ENCODE measurements at places on chromosomes 4 and X.

DNA sequence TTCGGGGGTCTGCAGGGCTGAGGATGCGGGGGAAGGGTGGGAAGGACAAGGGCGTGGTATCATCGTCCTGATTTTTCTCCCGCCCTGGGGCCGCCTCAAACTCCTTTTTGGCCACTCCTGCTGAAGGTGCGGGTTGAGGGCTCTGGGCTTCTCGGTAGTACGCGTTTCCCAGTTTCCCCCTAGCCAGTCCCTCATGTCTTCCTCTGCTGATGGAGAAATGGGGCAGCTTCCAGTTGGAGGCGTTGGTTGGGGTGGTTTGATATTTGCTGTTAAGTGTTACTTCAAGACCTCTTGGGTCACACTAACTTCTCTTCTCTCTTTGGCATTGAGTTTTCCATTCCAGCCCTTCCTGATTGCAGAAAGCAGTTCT is 482 bp downstream of the GSTCD start:
- DNase-seq, result peak; percentile 10

- peak; percentile 52 for DNase-seq
Observed at GRCh38 chrX:102934624-102935023, 2.4 kb upstream of the RAB40AL start.

GRCh38 chr4:112944006-112944405 is 105.4 kb upstream of the ANK2 start:
- DNase-seq, result no peak

GRCh38 chr4:106670976-106671375 is 302.4 kb upstream of the GIMD1 start:
- DNase-seq, result no peak

DNA sequence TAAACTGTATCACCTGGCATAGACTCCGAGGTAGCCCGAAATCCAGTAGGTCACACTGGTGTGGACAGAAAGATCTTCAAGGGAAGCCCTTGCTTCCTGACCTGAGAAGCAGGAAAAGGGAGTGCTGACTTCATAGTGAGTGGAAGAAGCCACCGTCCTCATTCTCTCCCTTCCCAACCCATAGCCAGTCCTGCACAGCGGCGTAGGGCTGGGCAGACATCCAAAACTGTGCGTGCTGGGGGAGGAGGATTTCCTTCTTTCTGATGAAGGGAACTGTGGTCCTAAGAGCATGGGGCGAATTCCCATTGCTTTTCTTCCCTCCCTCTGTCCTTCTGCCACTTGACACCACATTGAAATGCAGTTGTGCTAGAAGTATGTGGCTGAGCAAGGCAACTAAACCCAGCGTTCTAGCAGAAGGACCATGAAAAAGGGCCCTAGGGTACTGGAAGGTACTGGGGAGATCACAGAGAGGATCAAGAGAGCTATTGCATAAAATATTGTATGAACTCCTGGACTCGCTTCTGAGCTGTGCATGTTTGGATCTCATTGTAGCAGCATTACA is 66.9 kb downstream of the STOX2 start:
- no peak for DNase-seq

DNA sequence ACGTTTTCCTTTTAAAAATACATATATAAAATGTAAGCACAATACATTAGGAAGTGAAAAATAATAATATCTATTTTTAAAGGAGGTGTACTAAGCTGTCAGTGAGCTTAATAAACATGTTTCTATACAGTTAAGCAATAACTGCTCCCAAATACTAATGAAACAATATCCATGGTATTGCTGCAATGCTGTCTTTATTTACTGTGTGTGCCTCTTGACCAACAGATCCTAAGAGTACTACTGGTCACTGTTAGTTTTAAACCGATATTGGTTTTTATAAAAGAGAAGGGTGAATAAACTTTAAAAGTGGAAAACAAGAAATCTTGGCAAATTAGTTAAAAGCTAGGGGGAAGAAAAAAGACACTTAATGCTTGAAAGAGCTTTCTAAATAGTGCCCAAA is 1029.0 kb downstream of the FSTL5 start:
- DNase-seq, result no peak

DNA sequence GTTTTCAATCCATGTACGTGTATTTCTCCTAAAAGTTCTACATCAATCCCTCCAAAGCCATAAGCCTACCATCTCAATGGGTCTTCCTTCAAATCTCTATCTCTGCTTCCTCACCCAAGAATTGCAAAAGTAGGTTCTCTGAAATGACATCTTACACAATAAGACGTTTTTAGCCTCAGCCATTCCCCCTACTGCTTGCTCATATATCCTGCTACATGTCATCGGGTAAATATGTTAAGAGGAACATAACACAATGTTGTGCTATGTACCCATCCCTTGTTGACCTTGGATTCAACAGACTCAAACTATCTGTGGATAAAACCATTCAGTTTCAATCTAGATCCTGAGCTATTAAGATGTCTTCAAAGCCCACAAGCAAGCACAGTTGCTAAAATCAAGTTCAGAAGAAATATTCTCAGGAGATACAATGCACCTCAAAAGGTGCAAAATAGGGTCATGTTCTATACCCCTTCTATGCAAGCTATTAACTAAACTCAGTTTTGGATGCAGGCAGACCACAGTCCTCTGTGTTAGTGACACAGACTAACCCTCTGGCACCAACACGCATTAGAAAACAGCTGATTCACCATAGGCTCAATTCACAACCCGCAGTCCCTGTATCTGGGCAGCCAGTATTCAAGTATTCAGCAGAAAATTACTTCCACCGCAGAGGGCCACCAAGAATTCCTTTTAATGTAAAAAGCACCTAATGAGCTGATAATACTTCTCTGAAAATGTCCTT is 56.8 kb downstream of the CD99L2 start:
- DNase-seq, result no peak

DNA sequence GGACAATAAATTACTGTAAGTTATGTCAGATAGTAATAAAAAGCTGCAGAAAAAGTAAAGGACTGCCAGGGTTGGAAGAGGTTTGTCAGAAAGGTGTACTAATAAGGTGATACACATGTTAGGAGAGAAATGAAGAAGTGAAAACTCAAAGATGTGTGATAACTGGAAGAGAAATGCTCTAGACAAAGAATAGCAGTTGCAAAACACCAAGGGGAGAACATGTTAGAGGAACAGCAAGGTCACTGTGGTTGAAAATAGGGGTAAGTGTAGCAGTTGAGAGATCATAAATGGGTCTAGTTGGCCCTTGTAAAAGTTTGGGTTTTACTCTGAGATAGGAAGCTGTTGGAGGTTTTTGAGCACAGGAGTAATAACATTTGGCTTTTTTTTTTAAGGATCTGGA is 46.9 kb downstream of the HSPA4L start:
- no peak for DNase-seq

DNA sequence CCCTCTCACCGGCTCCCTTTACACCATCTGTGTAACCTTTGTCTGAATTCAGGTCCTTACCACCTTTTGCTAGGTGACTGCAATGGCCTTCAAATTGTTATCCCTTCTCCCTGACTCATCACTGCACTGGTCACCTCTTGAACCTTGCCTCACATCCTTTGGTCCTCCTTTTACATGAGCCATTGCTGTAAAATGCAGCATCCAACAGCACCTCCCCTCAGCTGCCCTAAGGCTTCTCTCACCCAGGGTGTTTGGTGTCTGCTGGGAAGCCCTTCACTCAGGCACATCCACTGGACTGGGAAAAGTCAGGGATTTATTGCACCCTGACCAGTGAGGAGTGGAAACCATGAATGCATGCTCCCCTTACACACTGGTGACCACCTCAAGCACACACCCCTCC is 192.5 kb upstream of the GATB start:
- no peak for DNase-seq

DNA sequence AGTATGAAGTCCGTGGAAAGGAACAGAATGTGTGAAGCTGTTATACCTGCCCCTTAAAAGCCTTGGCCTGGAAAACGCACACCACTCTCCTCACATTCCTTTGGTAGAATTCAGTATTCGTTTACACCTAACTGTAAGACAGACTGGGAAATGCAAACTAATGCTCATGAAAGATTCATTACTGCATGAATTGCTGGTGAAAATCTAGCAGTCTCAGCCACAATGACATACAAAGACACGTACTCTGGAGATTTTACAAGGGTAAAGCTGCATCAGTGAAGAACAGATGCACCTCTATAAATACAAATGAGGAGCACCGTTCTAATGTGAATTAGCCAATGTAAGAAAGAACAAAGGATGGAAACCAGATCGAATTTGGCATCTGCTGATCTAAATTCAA is 2051.3 kb downstream of the PCDH7 start:
- no peak for DNase-seq

- no peak for DNase-seq
Observed at GRCh38 chrX:69139516-69139915, 25.7 kb downstream of the PJA1 start.

GRCh38 chrX:120761810-120762209 is 113.9 kb downstream of the CT47B1 start:
- DNase-seq, result no peak

- no peak for DNase-seq
Observed at GRCh38 chr4:7779432-7779768, 160.3 kb downstream of the AFAP1 start.

DNA sequence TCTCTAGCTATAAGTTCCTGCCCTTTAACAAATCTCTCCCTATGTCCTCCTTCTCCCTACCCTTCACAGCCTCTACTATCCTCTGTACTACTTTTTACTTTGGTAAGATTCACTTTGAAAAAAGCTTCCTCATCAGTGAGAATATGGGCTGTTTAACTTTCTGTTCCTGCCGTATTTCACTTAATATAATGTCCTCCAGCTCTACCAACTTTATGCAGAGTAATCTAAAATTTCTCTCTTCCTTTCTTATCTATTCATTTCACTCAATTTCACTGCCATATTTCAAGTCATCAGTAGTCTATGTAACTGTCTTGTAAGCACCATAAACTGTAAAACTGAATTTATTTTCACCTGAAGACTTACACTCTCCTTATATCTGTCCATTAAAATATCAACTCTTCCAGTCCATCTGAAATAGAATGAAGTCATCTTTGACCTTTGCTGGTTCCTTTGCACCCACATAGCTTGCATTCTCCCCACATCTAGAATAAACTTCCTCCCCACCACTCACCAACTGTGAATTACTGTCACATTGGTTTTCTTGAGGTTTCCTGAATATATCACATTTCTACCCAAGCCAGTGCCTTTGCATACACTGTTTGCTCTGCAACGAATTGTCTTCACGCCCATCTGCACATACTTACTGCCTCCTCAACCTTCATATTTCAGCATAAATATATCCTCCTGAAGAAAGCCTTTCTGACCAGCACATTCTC is 54.6 kb downstream of the ARAP2 start:
- DNase-seq, result peak; percentile 59

- DNase-seq, result no peak
Observed at GRCh38 chr4:157751631-157752030, 421.2 kb downstream of the GASK1B start.

GRCh38 chr4:16450724-16451123 is 224.5 kb upstream of the TAPT1 start:
- no peak for DNase-seq

DNA sequence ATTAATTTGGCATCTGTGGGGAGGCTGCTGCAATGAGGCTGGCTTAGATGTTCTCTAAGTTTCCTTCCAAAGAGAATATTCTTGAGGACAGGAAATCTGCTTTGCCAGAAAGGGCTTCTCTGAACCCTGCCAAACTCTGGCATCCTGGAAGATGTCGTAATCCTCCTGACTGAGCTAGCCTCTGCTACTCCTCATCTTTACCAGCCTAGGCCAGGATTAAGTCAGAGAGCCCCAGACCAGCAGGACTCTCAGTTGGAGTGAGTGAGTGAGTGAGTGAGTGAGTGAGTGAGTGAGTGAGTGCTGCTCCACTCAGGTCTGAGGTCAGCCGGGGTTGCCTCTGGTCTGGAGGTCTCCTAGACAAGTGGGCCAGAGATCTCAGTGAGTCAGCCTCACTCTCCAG is 104.9 kb upstream of the SOD3 start:
- no peak for DNase-seq

- no peak for DNase-seq
Observed at GRCh38 chr4:106809076-106809475, 227.0 kb downstream of the DKK2 start.

DNA sequence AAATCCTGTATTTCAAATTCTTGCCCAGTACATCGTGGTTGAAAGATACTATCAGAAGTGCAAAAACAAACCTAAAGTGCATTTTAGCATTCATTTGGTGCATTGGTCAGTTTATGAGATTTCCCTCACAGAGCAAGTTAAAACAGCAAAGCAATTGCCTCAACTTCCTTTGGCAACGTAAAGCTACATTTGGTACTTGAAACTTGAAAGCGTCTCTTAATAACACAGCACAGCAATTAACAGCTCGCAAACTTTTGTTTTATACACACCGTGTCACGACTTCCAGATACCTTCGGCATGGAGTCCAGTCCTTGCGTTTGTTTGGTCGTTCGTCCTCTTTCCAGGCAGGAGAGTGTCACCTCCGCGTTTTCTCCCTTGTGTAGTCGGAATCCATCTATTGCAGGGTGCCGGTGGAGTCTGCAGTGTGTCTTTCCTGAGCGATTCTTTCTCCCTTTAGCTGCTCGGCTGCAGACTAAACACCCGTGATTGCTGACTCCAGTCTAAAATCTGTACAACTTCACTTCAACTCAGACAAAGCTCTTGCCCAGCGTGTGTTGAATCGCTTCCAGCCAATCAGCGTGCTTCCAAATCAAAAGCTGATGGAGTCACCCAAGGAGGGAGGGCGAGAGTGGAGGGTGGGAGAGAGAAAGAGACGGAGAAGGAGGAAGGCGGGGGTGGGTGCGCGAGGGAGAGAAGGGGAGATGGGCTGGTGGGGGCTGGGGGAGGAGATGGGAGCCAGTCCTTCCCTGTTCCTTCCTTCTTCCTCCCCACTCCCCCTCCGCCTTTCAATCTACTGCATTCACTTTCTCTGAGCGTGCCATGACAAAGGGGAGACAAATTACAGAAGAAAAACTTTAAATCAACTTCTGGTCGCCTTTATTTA is at the start of gene PCDH18:
Gene PCDH18, minus strand, starts transcription at position 509 of the 883 bp plus-strand sequence. Its CDS starts 406 bp downstream, at position 103.
- DNase-seq, result peak; percentile 18

DNA sequence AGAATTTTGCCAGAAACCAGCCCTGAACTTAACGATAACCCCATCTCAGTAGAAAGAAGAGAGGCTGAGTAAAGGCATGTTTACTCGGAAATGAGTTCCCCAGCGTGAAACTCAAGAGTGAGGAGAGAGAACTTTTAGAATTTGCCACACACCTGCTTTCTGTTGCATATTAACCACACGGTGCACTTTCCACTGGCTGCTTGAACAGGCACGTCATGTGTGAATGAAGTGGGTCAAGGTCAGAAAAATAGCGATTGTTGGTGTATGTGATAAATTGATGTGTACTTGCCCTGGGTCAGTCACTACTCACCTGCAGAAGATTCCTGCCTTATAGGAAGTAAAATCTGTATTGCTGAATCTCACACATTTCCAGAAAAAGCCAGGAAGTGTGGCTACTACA is 395.7 kb downstream of the TRIML1 start:
- no peak for DNase-seq

GRCh38 chr4:148477276-148477675 is 35.1 kb upstream of the NR3C2 start:
- DNase-seq, result no peak

- DNase-seq, result peak; percentile 56
Observed at GRCh38 chrX:134171661-134172587, 65.1 kb upstream of the CCDC160 start.

DNA sequence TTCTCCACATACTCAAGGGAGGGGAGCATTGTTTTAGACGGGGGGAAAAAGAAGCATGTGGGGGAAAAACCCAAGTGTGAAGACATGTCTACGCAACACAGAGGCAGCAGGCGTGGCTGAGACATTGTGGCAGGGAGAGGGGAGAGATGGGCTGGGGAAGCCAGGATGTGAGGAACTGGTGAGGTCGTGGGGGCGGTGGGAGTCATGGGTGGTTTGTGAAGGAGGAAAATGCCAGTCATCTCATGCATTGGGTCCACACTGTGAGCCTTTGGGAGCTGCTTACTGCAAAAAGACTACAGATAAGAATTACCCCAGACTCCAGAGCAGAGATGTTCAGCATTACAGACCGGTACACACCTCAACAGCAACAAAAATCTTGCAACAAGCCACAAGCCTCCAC is 2.1 kb downstream of the JAKMIP1 start:
- DNase-seq, result peak; percentile 74
